ENCODE measurements at places on chromosomes 13 and 19.
A peak's percentile ranks its signal among the peaks of the same experiment; 100 is the strongest.

DNA sequence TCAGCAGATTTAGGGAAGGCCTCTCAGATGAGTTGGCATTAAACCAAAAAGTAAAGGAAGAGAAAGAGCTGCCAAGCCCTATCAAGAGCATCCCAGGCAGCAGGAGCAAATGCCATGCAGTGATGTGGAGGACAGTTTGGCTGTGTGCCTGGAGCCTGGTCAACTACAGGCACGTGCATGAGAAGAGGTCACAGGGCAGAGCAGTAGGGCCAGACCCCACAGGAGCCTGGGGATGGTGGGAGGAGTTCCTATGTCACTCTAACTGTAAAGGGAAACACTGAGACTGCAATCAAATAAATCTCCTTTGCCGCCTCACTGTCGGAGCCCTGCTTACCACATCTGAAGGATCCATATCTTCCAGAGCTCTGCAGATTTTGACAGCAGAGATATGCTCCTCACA, 240.5 kb downstream of the ENOX1 start:
- peak; percentile 69 for DNase-seq

DNA sequence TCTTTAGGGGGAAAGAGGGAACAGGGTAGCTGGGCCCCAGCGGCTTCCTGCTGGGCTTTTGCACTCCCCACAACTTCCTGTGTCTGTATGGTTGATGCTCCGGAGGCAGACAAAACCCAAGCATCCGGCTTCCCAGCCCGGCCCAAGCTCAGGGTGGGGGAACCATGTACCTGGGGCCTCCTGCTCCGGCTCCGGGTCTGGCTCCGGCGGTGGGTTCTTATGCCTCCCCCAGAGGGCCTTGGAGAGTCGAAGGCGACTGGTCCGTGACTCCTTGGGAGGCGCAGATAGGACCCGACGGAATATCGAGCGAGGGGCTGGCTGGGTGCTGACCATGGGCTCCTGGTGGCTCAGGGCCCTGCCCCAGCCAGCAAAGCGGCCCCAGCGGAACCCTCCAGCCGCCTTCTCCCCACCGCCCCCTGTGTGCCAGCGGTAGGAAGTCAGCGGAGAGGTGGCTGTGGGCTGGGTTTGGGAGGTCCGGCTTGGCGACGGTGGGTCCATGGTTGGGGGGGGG, 428 bp downstream of the RASAL3 start:
- DNase-seq: peak; percentile 72

- no peak for DNase-seq
These were observed 5.8 kb upstream of the REXO1 start for GRCh38 chr19:1854039-1854541.

- no peak for DNase-seq
These were observed 6.5 kb downstream of the CARS2 start for GRCh38 chr13:110699148-110700145.

GRCh38 chr13:43936647-43937046, 56.9 kb downstream of the LACC1 start:
- DNase-seq: no peak

GRCh38 chr13:46160471-46161066, 21.4 kb downstream of the LCP1 start:
- DNase-seq: peak; percentile 84

DNA sequence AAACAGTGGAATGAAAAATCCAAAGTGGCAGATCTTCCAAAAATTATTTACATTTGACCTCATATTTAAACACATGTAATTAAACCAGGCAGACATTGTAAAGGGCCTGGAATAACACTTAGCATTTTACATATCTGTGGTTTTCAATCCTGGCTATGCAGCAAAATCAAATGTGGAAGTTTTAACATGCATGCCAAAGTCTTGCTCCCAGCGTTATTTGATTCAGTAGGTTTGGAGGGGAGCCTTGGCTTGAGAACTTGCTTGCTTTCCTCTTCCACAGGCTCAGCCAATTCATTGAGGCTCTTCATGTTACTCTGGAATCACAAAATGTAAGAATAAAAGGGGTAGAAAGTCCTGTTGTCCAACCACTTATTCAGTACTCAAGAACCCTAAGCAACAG, 42.5 kb upstream of the INTS6 start:
- no peak for DNase-seq

DNA sequence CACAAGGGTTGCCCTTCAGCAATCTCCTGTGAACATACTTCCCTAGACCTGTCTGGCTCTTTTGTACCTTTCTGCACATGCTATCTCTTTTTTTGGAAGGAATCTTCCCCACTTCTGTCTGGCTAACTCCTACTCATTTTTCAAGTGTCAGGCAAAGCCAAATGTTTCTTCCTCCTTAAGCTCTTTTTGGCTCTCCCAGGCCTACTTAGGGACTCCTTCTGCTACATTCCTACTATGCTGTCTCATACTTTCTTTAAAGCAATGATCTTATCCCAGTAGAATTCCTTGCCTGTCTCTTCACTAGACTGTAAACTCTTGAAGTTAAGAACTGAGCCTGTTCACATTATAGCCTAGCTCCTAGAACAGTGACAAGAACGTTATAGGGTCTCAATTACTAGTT, 114.9 kb upstream of the WASF3 start:
- DNase-seq: no peak

DNA sequence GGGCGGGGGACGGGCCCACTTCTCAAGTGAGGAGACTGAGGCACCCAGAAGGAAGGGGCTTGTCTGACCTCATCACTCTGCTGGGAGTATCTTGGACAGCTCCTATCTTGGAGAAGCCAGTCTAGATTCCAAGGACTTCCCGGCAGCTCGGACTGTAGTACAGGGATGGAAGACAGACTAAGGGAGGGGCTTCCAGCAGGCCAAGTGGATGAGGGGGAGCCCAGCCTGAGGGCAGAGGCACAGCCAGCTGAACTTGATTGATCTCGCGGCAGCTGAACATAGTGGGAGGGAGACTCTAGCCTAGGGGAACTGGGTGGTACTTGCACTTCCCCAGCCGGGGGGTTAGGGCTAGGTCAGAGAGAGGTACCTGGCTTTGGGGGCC, 711 bp downstream of the CILP2 start:
- peak; percentile 51 for DNase-seq

- DNase-seq: no peak
These were observed 22.6 kb downstream of the TM9SF2 start for GRCh38 chr13:99523838-99524237.

DNA sequence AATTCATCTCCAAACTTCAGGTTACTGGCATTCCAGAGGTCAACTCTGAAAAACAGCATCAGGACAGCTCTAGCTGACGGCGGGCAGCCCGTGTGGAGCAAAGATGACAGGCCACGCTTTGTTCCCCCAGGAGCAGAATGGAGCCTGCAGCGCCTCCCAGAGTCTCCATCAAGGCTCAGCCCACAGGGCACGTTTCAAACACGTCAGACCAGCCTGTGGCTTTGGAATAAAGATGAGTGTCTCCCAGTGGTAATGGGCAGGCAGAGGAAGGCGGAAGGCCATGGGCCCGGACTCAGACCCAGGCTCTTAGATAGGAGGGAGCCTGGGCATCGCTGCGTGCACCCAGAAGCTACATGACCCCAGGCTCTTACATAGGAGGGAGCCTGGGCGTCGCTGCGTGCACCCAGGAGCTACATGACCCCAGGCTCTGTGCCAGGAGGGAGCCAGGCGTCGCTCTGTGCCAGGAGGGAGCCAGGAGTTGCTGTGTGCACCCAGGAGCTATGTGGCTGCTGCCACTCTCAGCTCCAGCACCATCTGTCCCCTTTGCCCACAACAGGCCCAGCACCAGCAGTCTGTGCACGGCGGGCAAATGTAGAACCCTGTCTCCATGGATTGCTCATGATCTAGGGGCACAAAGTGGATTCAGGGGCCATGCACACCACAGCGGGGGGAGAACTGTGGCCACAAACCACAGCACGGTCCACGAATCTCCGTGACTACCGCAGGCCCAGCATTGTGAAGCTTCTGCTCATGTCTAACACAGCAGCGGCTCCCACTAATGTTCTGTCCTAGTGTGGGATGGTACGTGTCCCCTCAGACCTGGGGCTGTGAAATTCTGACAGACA, 47.8 kb upstream of the C13orf46 start:
- DNase-seq: no peak

DNA sequence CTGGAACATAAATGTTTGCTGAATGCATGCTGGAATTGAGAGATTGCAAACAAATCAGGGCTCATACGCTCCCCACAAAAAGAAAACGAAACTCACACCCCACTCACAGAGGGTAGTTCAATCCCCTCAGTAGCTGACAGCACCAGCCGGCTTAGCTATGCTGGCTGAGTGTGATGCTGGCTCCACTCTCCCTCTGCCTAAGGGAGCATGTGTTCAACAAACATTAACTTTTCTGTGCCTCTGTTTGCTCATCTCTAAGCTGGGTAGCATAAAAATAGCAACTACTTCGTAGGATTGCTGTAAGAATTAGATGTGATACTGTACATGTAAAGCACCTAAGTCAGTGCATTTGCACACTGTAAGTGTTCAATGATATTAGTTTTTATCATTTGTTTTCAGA, 282.6 kb downstream of the FOXO1 start:
- no peak for DNase-seq

GRCh38 chr13:49052813-49053212, 77.1 kb downstream of the FNDC3A start:
- no peak for DNase-seq

DNA sequence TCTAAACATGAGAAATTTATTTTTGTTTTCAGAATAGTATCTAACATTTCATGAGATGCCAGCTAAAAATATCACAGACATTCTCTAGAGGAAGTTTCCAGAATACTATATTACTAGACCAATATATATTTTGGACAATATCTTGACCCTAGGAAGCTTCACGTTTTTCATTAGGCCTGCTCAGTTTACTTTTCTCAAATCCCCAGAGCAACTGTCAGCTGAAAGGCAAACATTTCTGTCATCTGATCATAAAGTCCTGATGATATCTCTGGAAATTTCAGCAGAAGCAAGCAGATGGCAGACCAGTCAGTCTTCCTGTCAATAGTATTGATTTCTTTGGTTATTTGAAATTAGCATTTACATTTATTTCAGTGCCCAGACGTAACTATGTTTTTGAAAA, 4.0 kb downstream of the POSTN start:
- no peak for DNase-seq

DNA sequence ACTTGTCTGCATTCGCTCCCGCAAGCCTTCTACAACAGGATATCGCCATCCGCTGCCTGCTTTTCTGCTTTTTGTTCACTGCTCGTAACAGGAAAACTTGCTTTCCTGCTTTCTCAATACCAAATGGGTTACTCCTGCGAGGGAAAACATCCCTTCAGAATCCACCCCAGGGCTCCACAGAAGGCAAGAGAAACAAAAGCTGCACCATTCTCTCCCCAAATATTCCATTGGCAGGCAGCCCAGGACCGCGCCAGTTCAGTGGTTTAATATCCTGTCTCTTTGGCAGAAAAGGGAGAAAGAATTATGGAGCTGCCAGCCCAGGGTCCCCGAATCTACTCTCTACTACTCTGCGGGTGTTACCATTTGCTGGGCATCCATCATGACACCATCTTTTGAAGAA, 84.7 kb upstream of the DOCK9 start:
- DNase-seq: no peak

DNA sequence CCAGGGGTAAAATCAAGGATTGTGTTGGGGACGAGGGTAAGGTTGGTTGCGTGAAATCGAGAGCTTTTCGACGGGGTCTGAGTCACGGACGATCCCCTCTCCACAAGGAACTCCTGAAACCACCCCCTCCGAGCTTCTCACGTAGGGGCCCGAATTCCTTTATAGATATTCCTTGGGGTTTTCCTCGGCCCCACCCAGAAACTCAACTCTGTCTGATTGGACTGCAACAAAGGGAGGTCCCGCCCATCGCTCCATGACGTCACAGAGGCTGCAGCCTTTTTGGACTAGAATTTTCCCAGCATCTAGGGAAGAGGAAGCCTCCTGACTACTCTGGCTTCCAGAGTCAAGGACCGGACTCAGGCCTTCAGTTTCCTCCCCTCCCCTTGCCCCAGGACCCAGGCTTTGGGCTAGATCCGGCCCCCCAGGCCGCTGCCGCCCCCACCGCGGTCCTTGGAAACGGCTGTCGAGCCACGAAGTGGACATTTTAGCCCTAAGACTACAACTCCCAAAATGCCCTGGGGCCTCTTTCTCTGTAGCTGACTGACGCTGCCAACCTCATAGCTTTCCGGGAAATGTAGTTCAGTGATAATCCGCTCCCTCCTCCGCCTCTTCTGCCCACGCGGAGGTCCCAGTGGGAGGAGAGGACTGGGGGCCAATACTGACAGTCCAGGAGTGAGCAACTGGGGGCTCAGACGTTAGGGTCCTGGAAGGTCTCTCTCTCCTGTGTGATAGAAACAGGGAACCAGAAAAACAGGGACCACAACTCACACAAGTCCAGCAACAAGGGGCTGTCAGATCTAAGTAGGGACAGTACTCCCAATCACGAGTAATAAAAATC, at the start of gene IZUMO1:
Gene IZUMO1 (minus strand): TSS at position 172 of the 838 bp plus-strand sequence. CDS start 1,050 bp downstream, outside the sequence.
- DNase-seq: peak; percentile 87

DNA sequence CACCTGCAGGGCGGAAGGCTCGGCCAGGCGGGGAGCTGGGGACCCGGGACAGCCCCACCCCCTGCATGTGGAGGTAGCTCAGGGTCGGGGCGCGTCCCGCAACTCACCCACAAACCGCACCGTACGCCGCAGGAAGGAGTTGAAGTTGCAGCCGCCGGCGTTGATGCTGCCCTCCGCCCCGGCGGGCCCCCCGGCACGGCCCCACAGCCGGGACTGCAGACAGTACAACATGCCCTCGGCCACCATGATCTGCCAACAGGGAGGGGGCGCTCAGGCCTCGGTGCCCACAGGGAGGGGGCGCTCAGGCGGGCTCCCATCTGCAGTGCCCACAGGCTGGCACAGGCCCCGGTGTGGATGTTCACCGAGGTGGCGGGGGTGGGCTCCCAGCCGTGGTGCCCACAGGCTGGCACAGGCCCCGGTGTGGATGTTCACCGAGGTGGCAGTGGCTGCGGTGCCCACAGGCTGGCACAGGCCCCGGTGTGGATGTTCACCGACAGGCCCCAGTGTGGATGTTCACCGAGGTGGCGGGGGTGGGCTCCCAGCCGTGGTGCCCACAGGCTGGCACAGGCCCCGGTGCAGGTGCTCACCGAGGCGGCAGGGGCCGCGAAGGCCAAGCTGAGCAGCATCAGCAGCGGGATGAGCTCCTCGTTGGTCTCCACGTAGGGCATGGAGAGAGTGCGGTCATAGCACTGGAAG, 6.5 kb downstream of the PLPPR3 start:
- DNase-seq: no peak

DNA sequence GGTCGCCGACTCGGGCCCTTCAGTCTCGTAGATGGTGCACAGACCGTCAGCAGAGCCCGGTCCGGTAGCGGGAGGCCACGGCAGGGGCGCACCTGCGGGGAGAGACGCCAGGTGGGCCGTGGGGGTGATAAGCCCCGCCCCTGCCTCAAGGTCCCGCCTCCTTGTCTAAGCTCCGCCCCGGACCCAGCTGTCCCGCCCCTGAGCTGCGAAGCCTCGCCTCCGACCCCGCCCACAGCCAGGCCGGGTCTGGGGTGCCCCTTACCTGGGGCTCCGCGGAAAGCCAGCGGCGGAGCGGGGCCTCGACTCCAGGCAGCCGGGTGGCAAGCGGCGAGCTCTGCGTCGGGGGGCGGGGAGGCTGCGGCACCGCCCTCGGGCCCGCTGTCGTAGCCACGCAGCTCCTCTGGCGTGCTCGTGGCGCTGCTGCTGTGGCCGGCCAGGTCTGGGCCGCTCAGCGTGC, 4.7 kb downstream of the PRR36 start:
- DNase-seq: peak; percentile 73

- DNase-seq: no peak
These were observed 163.8 kb downstream of the SUCLA2 start for GRCh38 chr13:47837104-47837880.

GRCh38 chr19:48812094-48812929, 1.5 kb upstream of the BCAT2 start:
- DNase-seq: peak; percentile 83
